CD4-positive, alpha-beta T cell treated with Interleukin-21 for 1 hour (primary cell): ENCODE measurements at places on chromosomes 11 and 22.

DNA sequence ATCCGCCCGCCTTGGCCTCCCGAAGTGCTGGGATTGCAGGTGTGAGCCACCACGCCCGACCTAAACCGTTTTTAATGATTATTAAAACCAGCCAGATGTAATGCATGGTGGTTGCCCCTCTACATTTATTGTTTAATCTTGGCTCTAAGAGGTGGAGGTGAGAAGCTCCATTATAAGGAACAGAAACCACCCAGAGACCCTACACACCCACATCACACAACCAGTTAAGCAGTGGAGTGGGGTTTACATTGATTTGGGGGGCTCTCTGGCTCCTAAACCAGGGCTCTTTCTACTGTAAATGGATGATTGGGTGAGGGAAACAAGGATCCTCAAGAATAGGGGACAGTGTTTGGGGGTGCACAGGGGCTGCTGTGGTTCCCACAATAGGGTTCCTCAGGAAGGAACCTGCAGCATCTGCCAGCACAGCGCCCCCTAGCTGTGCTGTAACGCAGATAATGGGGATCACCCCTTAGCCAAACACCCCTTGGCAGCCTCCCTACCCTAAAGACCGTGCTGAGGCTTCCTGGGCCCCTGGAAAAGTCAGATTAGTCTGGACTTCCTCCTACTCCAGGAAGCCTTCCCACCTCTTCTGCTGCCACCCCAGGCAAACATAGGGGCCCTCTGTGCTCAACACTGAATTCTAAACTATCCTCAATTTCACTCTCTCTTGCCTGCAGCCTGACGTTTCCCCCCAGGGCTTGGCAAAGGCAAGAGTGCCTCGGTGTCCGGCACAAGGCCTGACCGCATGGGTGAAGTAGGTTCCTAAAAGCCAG is 2.4 kb downstream of the MPST start:
- peak; percentile 60 for DNase-seq

DNA sequence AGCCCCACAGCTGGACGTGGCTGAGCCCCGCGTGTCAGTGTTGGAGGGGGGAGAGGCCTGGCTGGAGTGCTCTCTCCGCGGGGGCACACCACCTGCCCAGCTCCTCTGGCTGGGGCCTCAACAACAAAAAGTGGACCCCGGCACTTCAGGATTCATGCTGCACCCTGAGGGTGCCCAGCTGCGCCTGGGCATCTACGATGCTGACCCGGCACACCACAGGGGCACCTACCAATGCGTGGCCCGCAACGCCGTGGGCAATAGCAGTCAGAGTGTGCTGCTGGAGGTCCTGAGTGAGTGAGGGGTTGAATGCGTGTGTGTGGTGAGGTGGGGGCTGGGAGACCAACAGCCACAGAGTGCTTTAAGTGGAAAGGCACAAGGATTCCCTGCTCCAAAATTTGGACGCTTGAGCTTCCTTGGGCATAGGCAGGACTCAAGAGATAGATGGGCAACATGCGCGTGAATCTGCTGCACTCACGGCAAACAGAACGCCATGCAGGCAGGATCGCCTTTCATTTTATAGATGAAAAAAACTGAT is 7.6 kb downstream of the VSIG10L2 start:
- DNase-seq = no peak

DNA sequence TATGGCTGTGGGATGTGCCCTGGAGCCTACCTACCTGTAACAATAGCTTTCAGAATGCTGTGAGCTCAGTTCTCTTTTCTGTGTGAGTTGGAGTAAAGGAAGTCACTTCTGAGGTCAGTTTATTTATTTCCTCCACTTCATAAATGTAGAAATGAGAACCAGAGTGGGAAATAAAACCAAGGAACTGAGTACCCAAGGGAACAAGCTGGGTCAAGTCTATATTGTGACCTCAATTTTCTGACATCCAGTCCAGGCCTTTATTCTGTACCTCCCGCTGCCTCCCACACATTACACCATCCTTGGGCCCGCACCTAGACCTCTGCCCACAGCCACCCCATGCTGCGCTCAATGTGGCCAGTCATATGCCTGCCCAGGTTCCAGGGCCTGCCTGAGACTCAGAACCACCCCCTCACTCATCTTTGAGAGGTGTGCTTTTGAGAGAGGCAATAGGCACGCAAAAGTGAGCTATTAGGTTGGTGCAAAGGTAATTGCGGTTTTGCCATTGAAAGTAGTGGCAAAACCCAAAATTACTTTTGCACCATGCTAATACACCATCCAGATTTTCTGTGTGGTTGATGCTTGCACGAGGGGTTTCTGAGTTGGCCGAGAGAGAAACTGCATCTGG is 9.8 kb downstream of the MS4A6E start:
- no peak for DNase-seq

- no peak for DNase-seq
Observed at GRCh38 chr22:36110306-36110881, 50.2 kb downstream of the APOL3 start.

GRCh38 chr11:76561245-76561644 is 109.3 kb downstream of the LRRC32 start:
- DNase-seq = no peak

GRCh38 chr11:23364076-23364475 is 503.8 kb upstream of the CCDC179 start:
- no peak for DNase-seq

DNA sequence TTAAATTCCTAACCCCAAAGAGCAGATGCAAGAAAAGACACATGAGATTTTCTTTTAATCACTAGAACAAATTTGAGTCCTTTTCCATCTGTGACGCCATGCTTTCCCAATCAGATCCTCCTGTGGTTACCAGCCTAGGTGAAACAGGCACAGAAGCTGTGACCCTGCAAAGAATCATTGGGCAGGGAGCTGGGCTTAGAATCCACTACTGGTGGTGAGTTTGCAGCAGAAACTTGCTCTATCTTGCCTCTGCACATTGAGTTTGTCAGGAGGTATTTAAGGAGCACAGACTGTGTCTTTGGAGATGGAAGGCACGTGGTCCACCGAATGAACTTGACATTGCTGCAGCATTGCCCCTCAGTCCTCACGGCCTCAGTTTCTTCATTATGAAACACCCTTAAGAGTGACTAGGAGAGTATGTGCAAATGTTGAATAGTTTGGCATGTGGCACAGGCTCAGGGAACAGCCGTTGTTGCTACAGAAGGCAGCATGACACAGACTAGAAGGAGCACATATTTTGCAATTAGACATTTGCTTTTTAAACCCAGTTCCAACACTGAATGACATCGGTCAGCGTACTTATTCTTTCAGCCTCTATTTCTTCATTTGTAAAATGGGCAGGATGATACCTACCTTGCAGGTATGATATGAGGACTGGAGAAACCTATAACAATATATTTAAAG is 127.6 kb downstream of the DBX1 start:
- no peak for DNase-seq

GRCh38 chr11:1280116-1281035 is 29.1 kb downstream of the TOLLIP start:
- DNase-seq = no peak

- DNase-seq = no peak
Observed at GRCh38 chr22:28402539-28402938, 277.1 kb downstream of the TTC28 start.

- no peak for DNase-seq
Observed at GRCh38 chr11:69931060-69931910, 112.1 kb upstream of the FGF3 start.

GRCh38 chr11:62459080-62459479 is 40.2 kb downstream of the SCGB1A1 start:
- no peak for DNase-seq
